ENCODE measurements at places on chromosomes 3 and 15. TPM values are rescaled to one million over a fixed set of nuclear protein-coding genes. Genes with fewer than 3 reads are reported as not detected.

GRCh38 chr3:69385723-69386555 lies at the start of gene FRMD4B:
FRMD4B (minus strand) TSS chr3:69386088; CDS start chr3:69385989, 99 bp downstream.
- no peaks in the 10 kb centered on the region for H3K36me3 ChIP-seq
- H3K4me3 ChIP-seq, result peak within 1 kb of the TSS; percentile 43
- peak; percentile 49 for DNase-seq
- H3K4me1 ChIP-seq, result peaks cover 11% of the 10 kb centered on the region

DNA sequence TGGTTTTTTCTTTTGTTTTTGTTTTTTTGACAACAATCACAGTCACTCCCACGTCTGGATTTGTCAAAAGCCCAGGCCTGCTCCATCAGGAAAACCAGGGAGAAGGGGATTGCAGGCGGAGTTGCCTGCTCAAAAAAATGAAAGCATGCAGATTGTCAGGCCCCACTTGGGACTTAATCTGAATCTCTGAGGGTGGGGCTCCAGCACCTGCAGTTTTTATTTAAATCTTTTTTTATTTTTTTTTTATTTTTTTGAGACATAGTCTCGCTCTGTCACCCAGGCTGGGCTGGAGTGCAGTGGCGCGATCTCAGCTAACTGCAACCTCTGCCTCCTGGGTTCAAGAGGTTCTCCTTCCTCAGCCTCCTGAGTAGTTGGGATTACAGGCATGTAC lies 140.9 kb downstream of the FOXP1 start:
- peak overlapping the region; percentile 56 for H3K27ac ChIP-seq
- H3K4me1 ChIP-seq, result peaks cover 65% of the 10 kb centered on the region
- no peak overlapping the region for H3K4me3 ChIP-seq
- DNase-seq, result no peak

GRCh38 chr15:89675606-89676005 lies 3.6 kb downstream of the PLIN1 start:
- no peak for DNase-seq
- H3K27ac ChIP-seq, result no peak overlapping the region
- H3K4me1 ChIP-seq, result no peaks in the 10 kb centered on the region
- H3K36me3 ChIP-seq, result no peaks in the 10 kb centered on the region
- no peak overlapping the region for H3K4me3 ChIP-seq

DNA sequence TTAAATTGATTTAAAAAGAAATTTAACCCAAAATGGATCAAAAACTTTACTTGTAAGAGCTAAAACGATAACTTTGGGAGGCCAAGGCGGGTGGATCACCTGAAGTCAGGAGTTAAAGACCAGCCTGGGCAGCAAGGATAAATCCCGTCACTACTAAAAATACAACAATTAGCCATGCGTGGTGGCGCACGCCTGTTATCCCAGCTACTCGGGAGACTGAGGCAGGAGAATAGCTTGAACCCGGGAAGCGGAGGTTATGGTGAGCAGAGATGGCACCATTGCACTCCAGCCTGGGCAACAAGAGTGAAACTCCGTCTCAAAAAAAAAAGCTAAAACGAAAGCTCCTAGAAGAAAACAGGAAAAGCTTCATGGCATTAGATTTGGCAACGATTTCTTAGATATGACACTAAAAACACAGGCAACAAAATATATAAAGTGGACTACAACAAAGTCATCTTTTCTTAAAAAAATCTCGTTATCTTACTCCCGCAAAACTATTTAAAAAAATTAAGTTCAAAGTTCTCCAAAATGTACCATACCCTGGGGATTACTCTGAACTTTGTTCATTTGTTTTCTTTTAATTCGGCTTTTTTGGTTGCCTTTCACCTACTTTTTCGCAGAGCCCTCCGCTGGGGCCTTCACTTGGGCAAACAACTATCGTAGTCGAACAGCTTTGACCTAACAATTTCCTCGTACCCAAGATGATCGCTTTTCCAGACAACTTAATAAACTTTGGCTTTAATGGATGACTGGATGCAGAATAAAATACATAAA lies 2.9 kb downstream of the HDDC3 start:
- peak overlapping the region; percentile 99 for H3K4me3 ChIP-seq
- peak overlapping the region; percentile 100 for H3K27ac ChIP-seq
- no peaks in the 10 kb centered on the region for H3K27me3 ChIP-seq
- peaks cover 56% of the 10 kb centered on the region for H3K4me1 ChIP-seq
- no peak for DNase-seq

The FAM81A gene
- 2.5 TPM for total RNA-seq

The GPR149 gene
- not detected for total RNA-seq

DNA sequence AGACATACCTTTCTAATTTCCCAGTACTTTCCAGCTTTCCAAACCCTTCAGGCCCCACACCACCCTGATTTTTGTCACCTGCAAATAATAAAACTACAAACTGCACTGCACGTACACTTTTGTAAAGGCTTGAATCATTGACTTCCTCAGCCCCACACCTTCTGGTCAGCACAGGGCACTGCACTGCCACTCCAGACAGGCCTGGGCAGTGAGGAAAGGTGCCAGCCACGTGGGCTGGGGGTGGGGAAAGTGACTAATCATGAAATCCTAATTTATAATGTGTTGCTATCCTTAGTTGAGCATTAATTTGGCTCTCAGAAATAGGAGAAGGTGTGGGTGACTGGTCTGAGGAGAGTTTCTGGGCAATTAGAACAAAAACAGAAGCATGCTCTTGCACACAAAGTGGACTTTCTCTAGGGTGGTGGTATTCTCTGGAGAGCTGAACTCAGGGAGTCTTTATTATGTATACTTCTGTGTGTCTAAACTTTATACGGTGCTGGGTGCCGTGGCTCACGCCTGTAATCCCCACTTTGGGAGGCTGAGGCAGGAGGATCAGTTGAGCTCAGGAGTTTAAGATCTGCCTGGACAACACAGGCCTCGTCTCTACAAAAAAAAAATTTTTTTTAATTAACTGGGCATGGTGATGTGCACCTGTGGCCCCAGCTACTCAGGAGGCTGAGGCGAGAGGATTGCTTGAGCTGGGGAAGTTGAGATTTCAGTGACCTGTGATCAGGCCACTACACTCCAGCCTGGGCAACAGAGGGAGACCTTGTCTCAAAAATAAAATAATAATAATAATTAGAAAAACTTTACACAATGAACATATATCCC lies 58.2 kb upstream of the FLNB start:
- H3K36me3 ChIP-seq, result no peaks in the 10 kb centered on the region
- H3K4me3 ChIP-seq, result no peak overlapping the region
- no peak for DNase-seq
- H3K4me1 ChIP-seq, result peaks cover 7% of the 10 kb centered on the region

DNA sequence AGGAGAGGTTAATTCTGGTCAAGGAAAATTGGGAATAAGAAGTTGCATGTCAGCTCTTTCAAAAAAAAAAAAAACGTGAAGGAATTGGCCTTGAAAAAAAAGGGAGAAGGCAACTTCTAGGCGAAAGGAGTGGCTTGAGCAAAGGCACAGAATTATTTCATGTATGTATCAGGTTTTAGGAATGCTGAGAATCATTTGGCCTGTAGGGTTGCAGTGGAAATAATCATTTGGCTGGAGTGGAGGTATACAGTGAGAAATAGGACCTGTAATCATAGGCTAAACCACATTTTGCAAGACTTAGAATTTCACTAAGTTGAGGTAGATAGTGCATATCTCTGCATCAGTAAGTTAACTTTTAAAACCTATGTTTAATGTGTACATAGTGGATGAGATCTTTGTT lies 54.9 kb downstream of the EPHA6 start:
- no peaks in the 10 kb centered on the region for H3K4me1 ChIP-seq
- no peaks in the 10 kb centered on the region for H3K36me3 ChIP-seq
- H3K27me3 ChIP-seq, result no peaks in the 10 kb centered on the region

DNA sequence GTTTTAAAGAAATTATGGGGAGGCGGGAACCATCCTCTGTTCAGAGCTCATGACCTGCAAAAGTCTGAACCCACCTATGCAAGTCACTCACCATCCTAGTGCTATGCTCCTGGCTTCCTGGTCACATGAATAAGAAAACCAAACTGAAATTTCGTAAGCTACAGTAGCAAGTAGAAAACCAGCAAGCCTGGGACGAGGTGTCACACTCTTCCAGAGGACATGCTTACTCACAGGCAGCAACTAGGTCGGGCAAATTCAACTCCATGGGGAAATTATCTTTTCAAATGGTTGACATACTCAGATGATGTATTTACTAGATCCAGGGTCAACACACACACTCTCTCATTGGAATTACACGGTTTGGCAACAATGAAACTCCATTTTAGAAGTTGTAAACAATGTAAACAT lies 31.3 kb downstream of the LDHAL6B start:
- H3K27ac ChIP-seq, result no peak overlapping the region
- peaks cover 8% of the 10 kb centered on the region for H3K4me1 ChIP-seq
- H3K36me3 ChIP-seq, result peaks cover 8% of the 10 kb centered on the region
- no peak overlapping the region for H3K4me3 ChIP-seq
- H3K27me3 ChIP-seq, result peaks cover 3% of the 10 kb centered on the region

DNA sequence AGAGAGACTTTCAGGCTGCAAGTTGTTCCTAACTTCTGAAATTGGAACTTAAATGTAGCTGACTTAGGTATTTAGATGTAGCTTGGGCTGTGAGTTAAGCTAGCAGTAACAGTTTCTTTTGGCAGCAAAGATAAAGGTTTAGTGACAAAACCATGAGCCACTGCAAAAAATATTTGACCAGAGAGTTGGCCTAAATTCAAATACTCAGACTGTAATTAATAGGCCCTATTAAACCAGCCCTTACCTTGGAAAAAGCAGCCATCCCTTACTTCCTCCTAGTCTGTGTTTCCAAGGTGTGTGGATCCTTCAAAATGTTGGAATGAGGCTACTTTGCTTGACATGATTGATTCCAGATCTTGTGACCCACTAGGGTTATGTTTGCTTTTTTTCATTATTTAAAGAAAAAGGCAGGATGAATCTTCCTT lies 8.2 kb downstream of the TPM1 start:
- DNase-seq, result no peak
- H3K36me3 ChIP-seq, result no peaks in the 10 kb centered on the region
- H3K27ac ChIP-seq, result no peak overlapping the region
- H3K4me1 ChIP-seq, result peaks cover 21% of the 10 kb centered on the region

The SERINC4 gene
- total RNA-seq, result 0.20 TPM

The HDGFL3 gene
- total RNA-seq, result 20.4 TPM

DNA sequence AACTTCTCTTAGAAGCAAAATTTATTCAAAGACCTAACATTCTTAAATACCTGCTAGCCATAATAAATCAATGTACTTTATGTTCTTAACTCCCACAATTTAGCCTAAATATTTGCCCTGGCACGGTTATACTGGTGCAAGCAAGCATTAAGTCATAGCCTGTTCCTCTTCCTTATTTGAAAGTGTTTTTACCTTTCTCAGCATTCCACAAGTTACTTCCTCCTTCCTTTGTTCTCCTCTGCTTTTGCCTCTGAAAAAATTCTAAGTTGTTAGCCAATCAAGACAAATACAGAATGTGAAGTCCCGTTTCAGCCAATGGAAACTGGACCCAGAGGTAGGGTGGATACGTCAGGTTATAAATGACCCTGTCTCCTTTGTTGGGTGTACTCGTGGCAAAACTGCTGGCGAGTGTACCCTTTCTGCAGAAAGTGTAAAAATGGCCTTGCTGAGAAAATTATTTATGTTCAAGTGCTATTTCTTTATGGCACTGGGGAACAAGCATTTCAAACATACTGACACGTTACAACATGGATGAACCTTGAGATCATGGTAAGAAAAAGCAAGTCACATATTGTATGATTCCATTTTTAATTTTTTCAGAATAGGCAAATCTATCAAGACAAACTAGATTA lies 3.1 kb upstream of the TATDN2 start:
- peaks cover 51% of the 10 kb centered on the region for H3K4me1 ChIP-seq
- no peak for DNase-seq
- H3K36me3 ChIP-seq, result peaks cover 41% of the 10 kb centered on the region
- no peak overlapping the region for H3K4me3 ChIP-seq
- no peak overlapping the region for H3K27ac ChIP-seq

The FOXB1 gene
- 2.8 TPM for total RNA-seq

GRCh38 chr3:184656829-184657681 lies 54.8 kb downstream of the MAGEF1 start:
- H3K4me3 ChIP-seq, result no peak overlapping the region
- H3K36me3 ChIP-seq, result no peaks in the 10 kb centered on the region
- peaks cover 13% of the 10 kb centered on the region for H3K4me1 ChIP-seq
- peak; percentile 69 for DNase-seq

The NCBP2 gene
- total RNA-seq, result 52.5 TPM

The CATSPER2 gene
- total RNA-seq, result 1.3 TPM

DNA sequence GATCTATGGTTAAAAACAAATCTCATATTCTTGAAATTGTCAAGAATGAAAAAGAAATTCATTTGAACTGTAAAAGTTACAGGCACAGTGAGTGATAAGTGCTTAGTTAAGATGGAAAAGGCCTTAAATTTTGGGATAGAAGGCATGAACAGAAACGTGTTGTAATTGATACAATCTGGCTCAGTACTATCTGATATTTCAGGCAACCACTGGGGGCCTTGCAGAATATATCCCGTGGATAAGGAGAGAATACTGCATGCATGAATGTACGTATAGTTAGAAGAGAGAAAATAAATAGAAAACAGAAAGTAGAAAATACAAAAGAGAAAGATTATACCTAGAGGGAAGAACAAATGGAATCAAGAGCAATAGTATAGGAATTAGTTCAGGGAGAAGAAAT lies 741.4 kb upstream of the CCDC54 start:
- H3K36me3 ChIP-seq, result no peaks in the 10 kb centered on the region
- no peaks in the 10 kb centered on the region for H3K4me1 ChIP-seq
- H3K4me3 ChIP-seq, result no peak overlapping the region
- H3K27me3 ChIP-seq, result no peaks in the 10 kb centered on the region

- H3K4me3 ChIP-seq, result no peak overlapping the region
- no peak overlapping the region for H3K27ac ChIP-seq
- no peaks in the 10 kb centered on the region for H3K27me3 ChIP-seq
- H3K4me1 ChIP-seq, result peaks cover 47% of the 10 kb centered on the region
- DNase-seq, result no peak
- no peaks in the 10 kb centered on the region for H3K36me3 ChIP-seq
Measured at GRCh38 chr15:92074646-92075045, 221.1 kb downstream of the SLCO3A1 start.

DNA sequence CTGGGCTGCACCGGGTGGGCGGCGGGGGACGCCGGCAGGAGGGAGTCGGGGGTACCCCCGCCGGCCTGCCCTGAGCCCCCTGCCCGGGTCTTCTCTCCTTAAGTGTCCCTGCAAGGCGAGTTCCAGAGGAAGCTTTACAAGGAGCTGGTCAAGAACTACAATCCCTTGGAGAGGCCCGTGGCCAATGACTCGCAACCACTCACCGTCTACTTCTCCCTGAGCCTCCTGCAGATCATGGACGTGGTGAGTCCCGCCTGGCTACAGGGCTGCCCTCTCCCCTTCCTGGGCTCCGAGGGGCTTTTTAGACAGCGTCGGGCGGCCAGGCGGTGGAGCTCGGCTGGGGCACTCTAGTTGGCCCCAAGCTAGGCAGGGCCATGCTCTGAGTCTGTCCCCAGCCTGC lies 480 bp downstream of the CHRNA7 start:
- no peaks in the 10 kb centered on the region for H3K36me3 ChIP-seq
- H3K4me3 ChIP-seq, result no peak overlapping the region
- no peaks in the 10 kb centered on the region for H3K4me1 ChIP-seq
- H3K27me3 ChIP-seq, result peaks cover 75% of the 10 kb centered on the region
- no peak overlapping the region for H3K27ac ChIP-seq

GRCh38 chr3:124935794-124936542 lies 1.4 kb upstream of the MUC13 start:
- H3K27me3 ChIP-seq, result peaks cover 46% of the 10 kb centered on the region
- no peak for DNase-seq
- H3K36me3 ChIP-seq, result no peaks in the 10 kb centered on the region
- no peaks in the 10 kb centered on the region for H3K4me1 ChIP-seq

GRCh38 chr3:56321892-56322291 lies 146.4 kb downstream of the ERC2 start:
- H3K36me3 ChIP-seq, result no peaks in the 10 kb centered on the region
- no peak overlapping the region for H3K4me3 ChIP-seq
- H3K27me3 ChIP-seq, result peaks cover 1% of the 10 kb centered on the region
- H3K4me1 ChIP-seq, result no peaks in the 10 kb centered on the region
- DNase-seq, result no peak
- no peak overlapping the region for H3K27ac ChIP-seq

- no peak overlapping the region for H3K4me3 ChIP-seq
- H3K4me1 ChIP-seq, result peaks cover 6% of the 10 kb centered on the region
- peaks cover 26% of the 10 kb centered on the region for H3K27me3 ChIP-seq
- no peaks in the 10 kb centered on the region for H3K36me3 ChIP-seq
- no peak overlapping the region for H3K27ac ChIP-seq
Measured at GRCh38 chr3:132343018-132343612, 25.9 kb downstream of the ACP3 start.
